ENCODE measurements at places on chromosomes 3 and 15.
A peak's percentile ranks its signal among the peaks of the same experiment; 100 is the strongest.

DNA sequence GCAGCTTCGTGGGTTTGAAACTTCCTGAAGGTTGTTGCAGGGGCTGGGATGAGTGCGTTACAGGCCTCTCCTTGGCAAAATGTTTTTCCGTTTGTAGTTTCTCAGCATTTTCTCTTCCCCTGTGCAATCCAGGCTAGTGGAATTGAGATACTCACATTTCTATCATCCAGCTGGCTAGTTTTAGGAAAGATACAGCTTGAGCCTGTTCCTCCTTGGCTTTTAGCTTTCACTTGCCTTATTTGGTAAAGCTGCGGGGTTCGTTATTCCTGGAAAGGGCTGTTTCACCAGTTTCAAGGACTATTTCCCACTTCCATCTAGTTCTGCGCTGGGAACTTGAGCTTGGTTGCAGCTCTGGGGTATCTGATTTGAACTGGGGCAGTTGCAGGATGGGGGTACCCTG, 90.3 kb downstream of the ITPR1 start:
- no peak for DNase-seq

- DNase-seq = no peak
These were observed 433.5 kb upstream of the PPP2R3A start for GRCh38 chr3:135532021-135532420.

DNA sequence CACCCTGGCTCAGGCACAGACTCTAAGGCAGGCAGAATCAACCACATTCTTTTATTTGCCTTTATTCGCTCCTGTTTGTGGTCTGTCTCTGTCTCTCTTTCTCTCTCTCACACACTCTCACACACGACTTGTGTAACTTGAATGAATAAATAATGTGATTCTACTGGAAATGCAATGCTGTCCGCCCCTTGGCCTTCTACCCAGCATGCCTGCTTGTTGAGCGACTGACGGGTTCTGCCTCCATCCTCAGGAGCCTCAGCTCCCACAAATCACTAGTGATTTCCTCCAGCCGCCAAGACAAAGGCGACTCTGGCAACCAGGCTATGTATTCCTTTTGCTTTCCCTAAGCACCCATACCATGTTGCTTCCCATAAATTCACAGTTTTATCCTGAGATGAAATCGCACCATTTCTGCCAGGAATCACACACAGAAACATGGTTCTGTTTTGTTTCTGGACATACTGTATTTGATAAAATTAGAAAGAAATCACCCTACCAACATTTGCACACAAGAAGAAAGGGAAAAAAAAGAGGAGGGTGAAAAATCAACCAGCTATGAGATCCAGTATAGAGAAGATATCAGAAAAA, 460.8 kb downstream of the MAGI1 start:
- DNase-seq = no peak

DNA sequence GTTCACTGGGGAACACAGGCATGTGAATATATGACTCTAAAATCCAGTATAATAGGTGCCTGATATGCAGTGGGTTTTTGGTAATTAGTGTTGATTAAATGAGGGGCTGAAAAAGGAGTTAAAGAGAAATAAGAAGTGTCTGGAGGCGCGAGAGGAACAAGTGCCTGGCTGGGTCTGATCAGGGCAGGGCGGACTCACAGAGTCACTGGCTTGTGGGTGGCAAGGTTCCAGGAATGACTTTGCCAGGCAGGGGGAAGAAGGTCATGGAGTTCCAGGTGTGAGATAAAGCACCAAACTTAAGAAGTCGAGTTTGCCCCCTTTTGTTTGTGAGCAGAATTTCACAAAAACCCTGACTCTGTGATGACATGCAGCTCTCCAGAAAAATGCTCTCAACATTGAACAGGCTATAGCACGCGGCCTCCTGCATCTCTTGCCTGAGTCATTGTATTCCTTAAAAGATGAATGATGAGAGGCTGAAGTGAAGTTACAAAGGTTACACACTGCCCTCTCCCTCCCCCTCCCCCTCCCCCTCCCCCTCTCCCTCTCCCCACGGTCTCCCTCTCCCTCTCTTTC, 63.0 kb upstream of the LMCD1 start:
- DNase-seq = no peak

GRCh38 chr3:71345429-71346040, 238.0 kb downstream of the FOXP1 start:
- DNase-seq = peak; percentile 78

GRCh38 chr3:136962927-136963326, 5.1 kb downstream of the IL20RB start:
- no peak for DNase-seq

- no peak for DNase-seq
These were observed 134.6 kb downstream of the SLC25A26 start for GRCh38 chr3:66355394-66355793.

- no peak for DNase-seq
These were observed 261.4 kb downstream of the GBE1 start for GRCh38 chr3:81500039-81500438.

DNA sequence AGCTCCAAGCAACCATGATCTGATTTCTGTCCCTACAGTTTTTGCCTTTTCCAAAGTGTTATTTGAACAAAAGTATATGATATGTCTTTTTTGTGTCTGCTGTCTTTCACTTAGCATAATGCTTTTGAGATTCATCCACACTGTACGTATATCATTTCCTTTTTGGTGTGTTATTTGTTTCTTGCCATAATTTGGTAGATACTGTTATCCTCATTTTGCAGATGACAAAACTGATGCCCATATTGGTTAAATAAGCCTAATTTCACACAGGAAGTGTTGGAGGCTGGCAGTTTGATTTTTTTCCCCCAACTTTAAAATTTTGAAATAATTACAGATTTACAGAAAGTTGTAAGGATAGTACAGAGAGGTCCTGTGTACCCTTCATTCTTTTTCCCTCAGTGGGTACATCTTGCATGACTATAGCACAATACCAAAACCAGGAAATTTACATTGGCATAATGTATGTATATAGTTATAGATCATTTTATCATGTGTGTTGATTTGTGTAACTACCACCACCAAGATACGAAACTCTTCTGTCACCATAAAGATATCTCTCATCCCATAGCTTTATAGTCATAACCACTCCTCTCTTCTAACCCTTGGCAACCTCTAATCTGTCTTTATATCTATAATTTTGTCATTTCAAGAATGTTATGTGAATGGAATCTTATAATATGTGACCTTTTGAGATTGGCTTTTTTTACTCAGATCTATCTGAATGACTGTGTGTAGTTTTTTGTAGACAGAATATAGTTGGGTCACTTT, 55.6 kb downstream of the RASA2 start:
- DNase-seq = no peak

GRCh38 chr15:37528432-37528831, 406.0 kb upstream of the TMCO5A start:
- DNase-seq = no peak

DNA sequence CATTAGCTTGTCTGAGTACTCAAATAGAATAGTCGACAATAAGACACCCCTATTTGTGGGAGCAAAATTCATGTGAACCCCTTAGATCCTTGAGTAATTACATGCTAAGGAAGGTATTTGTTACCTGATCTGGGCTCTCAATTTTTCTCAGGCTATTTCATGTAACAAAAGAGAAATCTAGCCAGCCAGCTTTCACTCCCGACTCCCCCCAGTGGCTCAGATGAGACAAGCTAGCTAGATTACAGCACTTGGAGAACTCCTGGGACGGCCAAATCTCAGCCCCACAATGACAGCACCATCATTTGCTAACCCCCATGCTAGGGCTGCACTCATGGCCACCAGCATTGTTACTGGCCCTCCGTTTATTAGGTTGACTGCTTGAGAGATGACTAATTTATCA, 41.3 kb downstream of the GLDN start:
- DNase-seq = peak; percentile 53

DNA sequence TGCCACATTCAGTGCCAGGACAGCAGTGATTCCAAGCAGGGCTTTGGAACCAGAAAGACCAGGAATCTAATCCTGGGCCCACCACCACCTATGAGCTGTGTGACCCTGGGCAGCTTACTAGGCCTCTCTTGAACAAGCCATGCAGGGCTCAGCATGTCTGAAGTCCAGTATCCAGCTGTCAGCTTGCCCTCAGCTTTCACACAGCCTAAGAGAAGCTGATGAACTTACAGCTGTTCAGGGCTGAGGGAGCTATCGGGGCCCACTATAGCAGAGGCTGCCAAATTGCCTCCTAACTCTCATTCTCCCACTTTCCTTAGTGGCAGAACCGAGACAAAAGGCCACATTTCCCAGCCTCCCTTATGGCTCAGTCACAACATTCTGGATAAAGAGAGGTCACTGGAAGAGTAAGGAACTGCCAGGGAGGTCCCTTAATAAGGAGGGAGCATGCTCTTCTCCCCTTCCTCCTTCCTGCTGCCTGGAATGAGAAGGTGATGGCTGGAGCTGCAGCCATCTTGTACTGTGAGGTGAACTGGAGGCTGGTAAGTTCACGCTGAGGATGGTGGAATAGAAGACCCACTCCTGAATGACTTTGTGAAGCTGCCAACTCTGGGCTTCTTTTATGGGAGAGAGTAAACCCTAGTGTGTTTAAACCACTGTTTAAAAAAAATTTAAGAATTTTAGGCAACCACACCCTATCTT, 34.5 kb downstream of the FEM1B start:
- DNase-seq = no peak

- DNase-seq = no peak
These were observed 6.2 kb upstream of the TMF1 start for GRCh38 chr3:69058180-69058946.

DNA sequence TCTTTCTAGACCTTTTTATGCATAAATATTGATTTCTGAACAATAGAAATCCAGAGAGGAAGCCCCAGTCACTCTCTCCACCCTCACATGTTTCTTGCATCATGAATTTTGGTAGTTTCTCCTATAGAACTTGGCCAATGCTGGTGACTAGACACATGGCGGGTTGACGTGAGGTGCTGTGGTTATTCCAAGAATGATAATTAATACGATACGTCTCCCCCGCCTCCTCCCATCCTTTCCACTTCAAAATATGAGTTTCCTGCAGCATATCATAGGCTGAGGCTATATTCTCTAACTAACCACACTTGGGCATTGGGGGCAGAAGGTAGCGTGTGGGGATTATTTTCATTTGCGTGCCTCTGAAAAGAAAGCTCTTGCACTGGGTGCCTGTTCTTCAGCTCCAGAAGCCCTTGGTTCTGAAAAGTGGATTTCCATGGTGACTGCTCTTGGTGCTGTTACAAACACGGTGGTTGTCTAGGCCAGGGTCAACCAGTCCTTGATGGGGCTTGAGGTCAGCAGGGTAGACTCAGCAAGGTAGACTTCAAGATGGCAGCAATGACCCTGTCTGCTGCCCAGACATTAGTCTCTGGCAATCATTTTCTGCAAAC, 5.3 kb downstream of the TNFSF10 start:
- peak; percentile 40 for DNase-seq

DNA sequence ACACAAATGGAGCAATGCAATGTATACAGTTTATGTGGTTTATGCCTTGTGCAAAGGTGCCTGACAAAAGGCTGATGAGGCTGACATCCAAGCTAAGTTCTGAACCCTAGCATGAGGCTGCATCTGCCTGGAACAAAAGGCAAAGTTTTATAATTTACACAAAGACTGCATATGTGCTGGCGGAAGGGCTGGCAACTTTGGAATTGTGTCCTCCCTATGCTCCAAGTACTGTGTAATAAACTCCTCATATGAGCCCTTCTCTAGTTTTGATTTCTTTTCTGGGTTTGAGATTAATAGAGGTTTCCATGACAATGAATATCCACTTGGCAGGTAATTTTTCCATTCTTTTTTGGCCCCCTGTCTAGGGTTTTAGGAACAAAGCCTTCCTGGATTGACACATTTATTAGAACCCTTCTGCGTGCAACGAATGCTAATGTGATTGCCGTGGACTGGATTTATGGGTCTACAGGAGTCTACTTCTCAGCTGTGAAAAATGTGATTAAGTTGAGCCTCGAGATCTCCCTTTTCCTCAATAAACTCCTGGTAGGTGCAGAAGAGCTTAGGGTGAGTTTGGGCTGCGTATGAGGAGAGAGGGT, 10.8 kb downstream of the PLA1A start:
- DNase-seq = no peak

DNA sequence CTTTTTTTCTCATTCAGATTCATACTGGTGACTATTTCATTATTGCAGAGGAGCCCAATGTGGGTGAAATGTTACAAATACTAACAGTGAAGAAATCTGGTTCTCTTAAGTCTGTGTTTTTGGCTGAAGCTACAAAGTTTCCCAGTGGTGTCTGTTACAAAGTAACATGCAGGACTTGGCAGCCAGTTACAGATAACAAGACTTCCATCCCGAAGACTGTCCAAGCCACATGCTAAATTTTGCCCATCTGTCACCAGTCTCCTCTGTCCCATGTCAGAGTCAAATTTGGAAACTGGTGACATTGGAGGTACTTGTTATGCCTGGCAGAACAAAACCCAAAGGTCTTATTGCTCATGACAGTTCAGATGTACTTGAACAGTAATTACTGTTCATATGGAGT, 269.2 kb upstream of the GOLIM4 start:
- DNase-seq = no peak

GRCh38 chr15:98760975-98761374, 112.6 kb downstream of the IGF1R start:
- no peak for DNase-seq

DNA sequence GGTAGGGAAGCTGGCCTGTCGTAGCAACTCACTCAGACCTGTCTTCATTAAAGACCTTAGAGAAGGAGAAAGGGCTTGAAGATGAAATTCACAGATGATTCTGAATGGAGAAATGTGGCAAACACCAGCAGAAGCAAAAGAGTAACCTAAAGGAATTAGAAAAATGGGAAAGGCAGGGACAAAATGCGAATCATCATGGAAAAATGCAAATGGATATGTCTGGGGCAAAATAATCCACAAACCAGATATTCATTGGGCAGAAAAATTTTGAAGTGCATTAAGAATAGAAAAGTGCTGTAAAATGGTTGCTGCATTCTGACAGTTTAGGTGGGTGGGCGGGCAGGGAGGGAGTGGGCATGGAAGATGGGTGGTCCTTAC, 156.9 kb upstream of the RASGRP1 start:
- peak; percentile 89 for DNase-seq

DNA sequence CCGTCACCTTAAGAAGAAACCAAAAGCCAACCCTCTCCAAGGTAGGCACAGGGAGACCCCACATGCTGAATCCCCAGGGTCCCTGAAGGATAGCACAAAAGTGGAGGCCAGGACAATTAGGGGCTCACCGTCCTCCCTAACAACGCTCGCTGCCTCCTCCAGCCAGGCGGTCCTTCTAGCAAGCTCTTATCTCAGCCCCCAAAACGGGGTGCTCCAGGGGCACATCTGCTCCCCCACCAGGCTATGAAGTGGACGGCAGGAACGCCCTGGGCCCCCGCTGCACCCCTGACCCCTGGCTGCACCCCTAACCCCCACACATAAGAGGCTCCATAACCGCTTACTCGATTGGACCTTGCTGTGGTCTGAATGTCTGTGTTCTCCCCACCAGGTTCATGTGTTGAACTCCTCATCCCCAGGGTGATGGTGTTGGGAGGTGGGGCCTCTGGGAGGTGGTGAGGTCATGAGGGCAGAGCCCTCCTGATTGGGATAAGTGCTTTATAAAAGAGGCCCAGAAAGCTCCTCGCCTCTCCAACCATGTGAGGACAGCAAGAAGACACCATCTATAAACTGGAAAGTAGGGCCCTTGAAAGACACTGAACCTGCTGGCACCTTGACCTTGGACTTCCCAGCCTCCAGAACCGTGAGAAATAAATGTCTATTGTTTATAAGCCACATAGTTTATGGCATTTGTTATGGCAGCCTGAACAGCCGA, 153.3 kb downstream of the NUP210 start:
- no peak for DNase-seq
